H9 (cell line): ENCODE measurements at places on chromosomes 6 and 20. TPM values are rescaled to one million over a fixed set of nuclear protein-coding genes. Genes with fewer than 3 reads are reported as not detected.

CALHM5 gene
- 0.02 and 0.09 TPM in 2 replicates for total RNA-seq

GLYATL3 gene
- not detected in 2 replicates for total RNA-seq

- H3K4me3 ChIP-seq, result no peak overlapping the region
- no peaks in the 10 kb centered on the region for H3K4me1 ChIP-seq
- DNase-seq, result no peak
- H3K27ac ChIP-seq, result no peak overlapping the region
- no peaks in the 10 kb centered on the region for H3K27me3 ChIP-seq
- no peaks in the 10 kb centered on the region for H3K36me3 ChIP-seq
Observed at GRCh38 chr20:4763261-4763660, 41.6 kb downstream of the PRND start.

DNA sequence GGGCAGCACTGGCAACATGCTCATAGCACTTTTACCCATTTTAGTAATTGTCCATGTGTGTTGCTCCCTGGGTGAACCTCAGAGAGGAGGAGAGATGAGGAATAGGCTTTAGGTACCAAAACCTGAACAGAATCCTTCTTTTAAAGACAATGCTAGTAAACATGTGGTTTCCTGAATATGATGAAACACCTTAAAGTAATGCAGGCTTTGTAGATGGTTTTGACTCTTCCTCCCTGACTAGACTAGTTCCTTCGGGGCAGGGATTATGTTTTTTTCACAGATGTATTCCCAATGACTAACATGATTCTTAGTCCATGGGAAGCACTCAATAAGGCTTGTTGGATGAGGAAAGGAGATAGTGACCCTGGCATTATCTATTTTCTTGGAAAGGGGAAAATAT, 367.6 kb upstream of the JAG1 start:
- DNase-seq, result no peak
- no peaks in the 10 kb centered on the region for H3K27me3 ChIP-seq
- no peak overlapping the region for H3K4me3 ChIP-seq
- no peaks in the 10 kb centered on the region for H3K4me1 ChIP-seq
- no peak overlapping the region for H3K27ac ChIP-seq
- no peaks in the 10 kb centered on the region for H3K36me3 ChIP-seq

GRCh38 chr6:154292066-154292465, 64.5 kb downstream of the IPCEF1 start:
- no peaks in the 10 kb centered on the region for H3K27me3 ChIP-seq
- no peak overlapping the region for H3K4me3 ChIP-seq
- no peak overlapping the region for H3K27ac ChIP-seq
- no peak for DNase-seq
- H3K4me1 ChIP-seq, result no peaks in the 10 kb centered on the region
